ENCODE measurements at places on chromosomes 16 and 17. TPM values are rescaled to one million over a fixed set of nuclear protein-coding genes. Genes with fewer than 3 reads are reported as not detected.
A peak's percentile ranks its signal among the peaks of the same experiment; 100 is the strongest.

The NOS2 gene
- total RNA-seq: not detected

The TMEM231 gene
- 9.4 TPM for total RNA-seq

The MTMR4 gene
- total RNA-seq: 38.3 TPM

The KCNH6 gene
- not detected for total RNA-seq

GRCh38 chr17:58275417-58275816 is 5.3 kb downstream of the MPO start:
- no peak for DNase-seq

The SSTR5 gene
- 0.24 TPM for total RNA-seq

- no peak for DNase-seq
These were observed 272.4 kb downstream of the IRF8 start for GRCh38 chr16:86171329-86171728.

GRCh38 chr17:17297217-17297616 is 6.0 kb upstream of the NT5M start:
- no peak for DNase-seq

- peak; percentile 55 for DNase-seq
These were observed 324.7 kb downstream of the SEC14L1 start for GRCh38 chr17:77465358-77466041.

DNA sequence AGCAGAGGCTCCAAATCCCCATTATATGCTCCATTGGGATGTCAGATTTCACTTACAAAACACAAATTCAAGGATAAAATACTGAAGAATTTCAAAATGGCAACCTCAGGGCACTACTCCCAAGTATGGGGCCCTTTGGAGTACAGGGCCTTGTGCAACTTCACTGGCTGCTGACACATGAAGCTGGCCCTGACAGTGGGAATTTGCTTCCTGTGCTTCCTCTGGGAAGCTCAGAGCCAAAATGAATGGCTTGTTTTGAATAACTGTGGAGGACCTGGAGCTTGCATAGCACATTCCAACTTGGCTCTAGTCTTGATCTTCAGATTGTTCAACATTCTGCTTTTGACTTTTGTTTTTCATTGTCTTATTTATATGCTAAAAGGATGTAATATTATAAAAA is 52.3 kb upstream of the HNF1B start:
- no peak for DNase-seq

The SLC13A2 gene
- total RNA-seq: not detected

DNA sequence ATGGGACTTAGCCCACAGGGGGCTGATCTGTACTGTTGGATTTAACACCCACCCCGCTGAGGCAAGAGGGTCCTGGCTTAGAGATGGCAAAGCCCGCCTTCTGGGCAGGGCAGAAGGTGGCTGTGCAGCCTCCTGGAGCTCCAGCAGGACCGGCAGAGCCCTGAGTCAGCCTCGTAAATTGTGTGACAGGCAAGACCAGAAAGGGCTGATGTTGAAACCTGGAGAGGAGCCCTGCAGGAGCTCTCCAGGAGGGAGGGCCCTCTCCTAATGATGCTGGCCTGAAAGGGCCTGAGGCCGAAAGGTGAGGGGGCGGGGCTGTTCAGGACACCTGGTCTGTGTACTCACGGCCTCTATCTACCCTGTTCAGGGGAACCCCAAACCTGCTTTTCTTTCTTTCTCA is 22.5 kb upstream of the MYO15B start:
- DNase-seq: no peak

DNA sequence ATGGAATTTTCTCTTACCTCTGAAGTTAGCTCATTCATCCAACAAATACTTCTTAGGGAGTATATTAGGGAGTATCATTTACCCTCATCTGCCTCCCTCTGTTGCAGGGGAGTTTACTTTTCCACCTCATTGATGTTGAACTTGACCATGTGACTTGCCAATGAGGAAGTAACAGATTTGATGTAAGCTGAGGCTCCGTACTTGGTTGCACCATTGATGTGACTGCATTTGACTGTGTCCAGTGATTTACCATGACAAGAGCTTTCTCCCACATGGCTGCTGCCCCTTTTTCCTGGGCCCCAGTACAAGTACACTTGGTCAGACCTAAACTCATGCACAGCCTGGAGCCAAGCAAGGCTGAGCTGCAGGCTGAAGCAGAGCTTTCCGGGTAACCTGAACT is 81.6 kb upstream of the HS3ST2 start:
- no peak for DNase-seq
